ENCODE measurements at places on chromosomes 16 and 17. TPM values are rescaled to one million over a fixed set of nuclear protein-coding genes. Genes with fewer than 3 reads are reported as not detected.
A peak's percentile ranks its signal among the peaks of the same experiment; 100 is the strongest.

DNA sequence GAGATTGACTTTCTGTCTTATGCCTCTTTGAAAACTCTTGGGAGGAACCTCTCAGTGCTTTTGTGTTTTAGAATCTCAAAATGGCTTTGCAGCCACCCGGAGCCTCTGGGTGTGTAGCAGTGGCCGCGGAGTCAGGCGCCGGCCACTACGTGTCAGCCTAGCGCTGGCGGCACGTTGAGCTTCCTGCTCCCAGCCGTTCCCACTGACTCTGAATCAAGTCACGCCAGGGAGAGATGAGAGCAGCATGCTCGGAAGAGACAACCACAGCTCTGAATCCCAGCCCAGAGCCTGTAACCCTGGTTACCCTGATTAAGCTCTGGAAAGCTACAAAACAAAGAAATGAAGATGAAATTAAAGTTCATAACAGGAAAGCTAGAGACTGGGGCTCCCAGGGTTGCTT is 97.4 kb upstream of the CACNG5 start:
- DNase-seq: peak; percentile 90

DNA sequence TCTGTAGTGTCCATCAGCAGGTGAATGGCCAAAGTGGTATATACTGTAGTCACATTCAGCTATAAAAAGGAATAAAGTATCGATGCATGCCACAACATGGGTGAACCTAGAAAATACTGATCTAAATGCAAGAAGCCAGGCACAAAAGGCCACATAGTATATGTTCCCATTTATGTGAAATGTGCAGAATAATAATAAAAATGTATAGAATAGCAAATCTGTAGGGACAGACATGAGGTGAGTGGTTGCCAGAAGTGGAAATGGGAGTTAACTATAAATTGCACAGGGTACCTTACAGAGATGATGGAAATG is 23.1 kb downstream of the DBNDD1 start:
- DNase-seq: no peak

DNA sequence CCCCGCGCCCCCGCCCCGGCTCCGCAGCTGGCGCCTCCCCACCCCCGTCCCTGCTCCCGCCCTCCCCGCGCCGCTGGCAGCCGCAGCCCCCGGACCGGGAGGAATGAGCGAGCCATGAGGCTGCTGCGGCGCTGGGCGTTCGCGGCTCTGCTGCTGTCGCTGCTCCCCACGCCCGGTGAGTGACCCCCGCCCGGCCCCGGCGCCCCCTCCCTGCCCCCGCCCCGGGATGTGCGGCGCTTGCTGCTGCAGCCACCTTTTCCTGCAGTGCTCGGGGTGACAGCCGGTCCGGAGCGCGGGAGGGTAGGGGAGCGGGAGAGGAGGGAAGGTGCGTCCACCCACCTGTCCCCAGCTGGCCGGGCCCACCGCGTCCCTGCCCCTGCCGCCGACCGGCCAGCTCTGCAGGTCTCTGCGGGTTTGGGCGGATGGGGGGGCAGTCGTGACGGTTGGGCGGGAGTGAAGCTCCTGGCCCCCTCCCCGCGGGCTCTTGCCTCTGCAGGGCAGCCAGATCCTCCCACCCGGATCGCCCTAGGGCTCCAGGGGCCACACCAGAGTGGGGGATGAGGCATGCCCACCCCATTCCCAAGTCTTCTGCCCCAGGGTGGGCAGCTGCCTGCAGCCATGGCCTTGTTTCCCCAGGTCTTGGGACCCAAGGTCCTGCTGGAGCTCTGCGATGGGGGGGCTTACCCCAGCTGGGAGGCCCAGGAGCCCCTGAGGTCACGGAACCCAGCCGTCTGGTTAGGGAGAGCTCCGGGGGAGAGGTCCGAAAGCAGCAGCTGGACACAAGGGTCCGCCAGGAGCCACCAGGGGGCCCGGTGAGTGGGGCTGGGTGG is 513 bp downstream of the ADAM11 start:
- peak; percentile 46 for DNase-seq

- no peak for DNase-seq
Measured at GRCh38 chr17:9594065-9594464, 17.6 kb downstream of the CFAP52 start.

- DNase-seq: no peak
Measured at GRCh38 chr16:6066652-6067051, 969.1 kb upstream of the EEF2KMT start.

DNA sequence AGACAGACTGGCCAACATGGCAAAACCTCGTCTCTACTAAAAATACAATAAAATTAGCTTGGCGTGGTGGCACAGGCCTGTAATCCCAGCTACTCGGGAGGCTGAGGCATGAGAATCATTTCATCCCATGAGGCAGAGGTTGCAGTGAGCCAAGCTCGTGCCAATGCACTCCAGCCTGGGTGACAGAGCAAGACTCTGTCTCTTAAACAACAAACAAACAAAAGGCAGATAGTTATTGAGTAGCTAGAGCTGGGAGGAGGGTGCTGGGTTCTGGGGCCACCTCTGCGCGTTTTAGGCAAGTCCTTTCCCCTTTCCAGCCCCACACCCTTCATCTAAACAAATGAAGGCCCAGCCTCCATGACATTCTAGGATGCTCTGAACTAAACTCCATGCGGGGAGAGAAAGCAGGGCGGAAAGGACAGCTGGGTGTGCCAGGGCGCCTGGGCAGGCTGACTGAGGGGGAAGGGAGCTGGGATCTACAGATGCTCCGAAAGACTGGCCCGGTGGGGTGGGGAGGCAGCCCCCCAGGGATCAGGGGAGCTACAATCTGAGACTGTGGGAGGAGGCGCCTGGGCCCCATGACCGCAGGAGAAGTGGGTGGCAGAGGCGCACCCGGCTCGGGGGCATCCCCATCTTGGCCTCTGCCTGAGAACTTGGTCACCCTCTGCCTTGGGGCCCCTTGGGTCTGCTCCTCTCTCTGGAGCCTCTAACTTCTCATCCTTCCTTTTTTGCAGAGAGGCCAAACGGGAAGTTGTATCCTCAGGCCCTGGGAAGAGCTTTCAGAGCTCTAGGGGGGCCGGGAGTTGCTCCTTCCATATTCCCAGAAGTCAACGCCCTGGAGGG is 910 bp downstream of the ITGAL start:
- DNase-seq: no peak

DNA sequence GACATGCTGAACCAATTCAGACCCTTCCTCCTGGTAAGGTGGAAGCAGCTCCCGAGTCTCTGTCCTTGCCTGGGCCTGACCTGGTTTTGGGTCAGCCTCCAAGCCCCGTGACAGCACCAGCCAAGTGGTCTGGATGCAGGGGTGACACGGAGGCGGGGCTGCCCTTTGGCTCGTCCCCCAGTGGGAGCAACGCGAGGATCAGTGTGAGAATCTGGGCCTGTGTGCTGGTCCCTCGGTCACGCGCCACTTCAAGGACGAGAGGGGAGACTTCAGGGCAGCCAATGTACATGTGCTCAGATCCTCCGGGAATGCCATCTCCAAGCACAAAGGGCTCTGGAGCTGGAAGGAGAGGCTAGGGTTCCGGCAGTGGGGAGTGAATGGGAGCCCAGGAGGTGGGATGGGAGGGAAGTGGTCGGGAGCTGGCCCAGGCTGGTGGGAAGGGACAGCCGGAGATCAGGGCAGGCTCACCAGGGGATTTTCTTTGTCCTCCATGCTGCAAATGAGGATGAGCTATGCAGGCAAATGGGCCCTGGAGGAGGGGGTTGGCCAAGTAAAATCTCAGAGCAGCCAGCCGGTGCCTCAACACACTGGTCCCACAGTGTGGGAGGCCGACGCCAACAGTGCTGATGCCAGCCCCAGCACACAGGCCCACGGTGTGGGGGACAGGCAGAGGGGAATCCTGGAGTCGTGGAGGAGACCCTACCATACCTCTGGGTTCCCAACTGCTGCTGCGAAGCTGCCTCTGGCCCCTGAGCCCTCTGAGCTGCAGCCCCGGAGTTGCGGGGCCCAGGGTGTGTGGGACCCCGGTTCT is 4.2 kb upstream of the NDRG4 start:
- no peak for DNase-seq

- peak; percentile 27 for DNase-seq
Measured at GRCh38 chr17:7046127-7046724, 2.3 kb upstream of the SLC16A11 start.

DNA sequence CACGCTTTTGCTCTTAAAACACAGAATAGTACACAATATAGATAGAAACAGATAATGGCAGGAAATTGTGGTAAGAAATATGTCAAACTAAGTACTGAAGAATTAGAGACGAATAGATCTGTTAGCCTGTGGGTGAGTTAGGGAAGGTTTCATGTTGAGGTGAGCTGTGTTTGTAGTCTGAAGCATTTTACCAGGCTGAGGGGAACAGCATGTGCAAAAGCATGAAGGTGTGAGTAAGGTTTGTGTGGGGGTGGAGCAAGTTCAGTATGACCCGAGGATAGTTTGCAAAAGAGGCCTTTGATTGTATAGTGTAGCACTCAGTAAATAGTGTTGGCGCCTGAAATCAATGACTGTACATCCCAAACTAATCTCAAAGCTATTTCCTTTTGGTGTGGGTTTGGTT is 13.8 kb downstream of the IGSF6 start:
- peak; percentile 92 for DNase-seq

DNA sequence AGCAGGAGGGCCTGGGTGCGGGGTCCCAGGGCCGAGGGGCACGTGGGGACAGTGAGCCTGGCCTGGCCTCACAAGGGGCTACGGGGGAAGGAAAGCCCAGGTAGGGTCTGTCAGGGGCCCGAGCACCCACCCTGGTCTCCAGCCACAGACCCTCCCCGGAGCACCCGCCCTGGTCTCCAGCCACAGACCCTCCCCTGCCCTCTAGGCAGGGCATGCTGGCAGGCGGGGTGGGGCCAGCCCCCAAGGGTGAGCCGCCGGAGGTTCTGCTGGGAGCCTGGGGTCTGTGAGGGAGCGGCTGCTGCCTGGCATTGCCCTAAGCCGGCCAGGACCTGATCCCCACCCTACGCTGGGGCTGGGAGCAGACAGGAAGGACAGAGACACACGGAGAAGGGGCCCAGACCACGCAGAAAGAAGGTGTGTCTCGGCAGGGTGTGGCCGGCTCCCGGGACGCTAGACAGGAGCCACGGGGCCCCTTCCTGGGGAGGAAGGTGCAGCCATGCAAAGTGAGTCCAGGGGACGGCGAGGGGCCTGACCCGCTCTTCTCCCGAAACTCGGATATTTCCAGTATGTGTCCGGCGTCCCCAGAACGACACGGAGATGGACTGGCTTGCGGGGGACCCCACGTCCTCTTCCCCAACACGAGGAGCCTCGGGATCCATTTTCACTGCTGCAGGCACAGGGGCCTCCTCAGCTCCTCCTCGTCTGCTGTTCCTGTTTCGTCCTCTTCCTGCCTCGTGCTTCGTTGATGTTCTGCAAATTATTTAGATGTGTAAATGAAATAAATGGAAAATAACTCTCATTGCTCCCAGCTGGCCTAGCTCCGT is 15.5 kb downstream of the UTS2R start:
- no peak for DNase-seq

- peak; percentile 90 for DNase-seq
Measured at GRCh38 chr16:29994600-29995323, 655 bp downstream of the HIRIP3 start.

GRCh38 chr17:55274355-55275255 is 9.8 kb downstream of the HLF start:
- no peak for DNase-seq

DNA sequence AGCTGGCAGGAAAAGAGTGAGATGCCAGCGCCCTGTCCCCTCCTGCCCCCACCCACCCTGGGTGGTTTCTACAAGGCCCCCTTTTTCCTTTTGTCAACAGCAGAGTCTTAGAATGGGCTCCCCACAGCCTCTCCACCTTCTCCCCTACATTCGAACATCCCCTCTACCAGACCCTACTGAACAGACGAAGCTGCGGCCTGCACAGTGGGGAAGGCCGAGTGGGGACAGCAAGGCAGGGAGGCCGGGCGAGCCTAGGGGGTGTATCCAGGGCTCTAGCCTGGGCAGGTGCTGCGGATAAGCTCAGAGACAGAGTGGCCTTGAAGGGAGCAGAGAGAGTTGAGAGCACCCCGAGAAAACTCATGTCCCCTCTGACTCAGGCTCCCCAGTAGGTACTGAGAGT is 7.4 kb downstream of the ZACN start:
- no peak for DNase-seq

DNA sequence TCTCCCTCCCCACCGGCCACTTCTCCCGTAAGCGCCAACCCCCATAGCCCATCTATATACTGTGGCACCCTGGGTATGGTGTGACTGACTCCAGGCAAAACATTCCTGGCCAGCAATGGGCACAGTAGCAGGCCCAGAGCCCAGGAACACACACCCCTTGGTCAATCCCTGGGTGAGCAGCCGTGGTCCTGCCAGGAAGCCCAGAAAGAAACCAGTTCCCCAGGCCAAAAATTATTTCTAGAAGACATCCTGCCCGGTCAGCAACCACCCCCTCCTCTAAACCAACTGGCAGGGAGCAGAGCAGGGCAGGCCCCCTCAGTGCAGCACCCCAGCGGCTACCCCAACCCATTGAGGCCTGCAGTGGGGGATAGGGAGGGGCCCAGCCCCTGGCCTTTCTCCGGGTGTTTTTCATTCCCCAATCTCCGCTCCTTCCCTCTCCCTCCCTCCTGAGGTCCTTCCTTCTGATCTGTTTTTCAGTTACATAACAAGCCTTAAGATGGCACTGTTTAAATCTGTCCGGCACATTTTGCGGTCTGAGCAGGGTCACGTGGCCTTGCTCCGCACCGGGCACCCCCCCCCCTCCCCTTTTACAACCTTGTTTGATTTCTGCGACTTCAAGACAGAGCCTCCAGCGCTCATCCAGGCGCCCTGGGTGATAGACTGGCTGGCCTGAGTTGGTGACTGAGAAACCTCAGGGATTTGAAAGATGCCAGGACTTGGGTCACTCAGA is 2.0 kb downstream of the NPTX1 start:
- peak; percentile 51 for DNase-seq

The CCL1 gene
- not detected for polyA plus RNA-seq

The TPSB2 gene
- not detected for polyA plus RNA-seq

The AGRP gene
- not detected for polyA plus RNA-seq

The TRIM72 gene
- not detected for polyA plus RNA-seq

The WNT3 gene
- 2.1 TPM for polyA plus RNA-seq

The CBX2 gene
- 0.13 TPM for polyA plus RNA-seq

The PLEKHG4 gene
- polyA plus RNA-seq: 10.4 TPM

The KRTAP4-9 gene
- 0.51 TPM for polyA plus RNA-seq

The TSPOAP1 gene
- polyA plus RNA-seq: 1.0 TPM
